ENCODE measurements at places on chromosomes 5 and 9.

- no peak for DNase-seq
Observed at GRCh38 chr5:90968319-90968718, 409.7 kb downstream of the ADGRV1 start.

DNA sequence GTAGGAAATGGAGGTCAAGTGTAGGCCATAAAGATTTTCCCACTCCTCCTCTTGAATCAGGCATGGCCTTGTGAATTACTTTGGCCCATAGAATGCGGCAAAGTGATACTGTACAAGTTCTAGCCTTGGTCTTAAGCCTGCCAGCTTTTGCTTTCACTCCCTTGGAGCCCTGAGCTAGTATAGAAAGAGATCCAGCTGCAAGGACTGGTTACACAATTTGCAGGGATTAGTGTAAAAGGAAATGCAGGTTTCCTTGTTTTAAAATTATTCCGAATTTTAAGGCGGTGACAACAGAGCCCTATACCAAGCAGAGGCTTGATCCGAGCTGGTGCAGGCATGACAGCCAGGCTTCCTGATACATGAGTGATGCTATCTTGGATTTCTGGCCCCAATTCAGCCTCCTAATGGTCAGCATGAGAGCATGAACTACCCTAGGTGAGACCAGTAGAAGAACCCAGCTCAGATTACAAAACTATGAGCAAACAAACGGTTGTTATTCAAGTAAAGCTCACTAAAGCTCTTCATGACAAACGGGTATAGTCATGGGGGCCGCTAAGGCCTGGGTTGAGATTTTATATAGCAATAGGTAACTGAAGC, 257.9 kb downstream of the DOCK8 start:
- DNase-seq: no peak

DNA sequence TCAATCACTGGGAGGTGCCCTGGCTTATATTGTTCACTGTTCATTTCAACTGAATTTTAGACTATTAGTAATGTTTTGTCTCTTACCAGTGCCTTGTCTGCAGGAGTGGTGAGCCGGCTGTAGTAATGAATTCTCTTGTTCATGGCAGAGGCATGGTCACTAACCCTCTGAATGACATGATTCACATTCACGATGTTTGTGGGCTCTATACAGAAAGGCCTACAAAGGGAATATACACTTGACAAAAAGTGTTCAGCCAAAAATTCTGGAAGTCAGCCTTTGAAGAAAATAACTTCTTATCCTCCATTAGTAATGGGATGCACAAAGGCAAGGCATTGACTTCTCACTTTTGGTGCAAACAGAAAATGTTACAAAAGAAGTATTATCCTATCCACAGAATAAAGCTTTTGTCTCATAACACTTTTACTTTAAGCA, 39.6 kb downstream of the SLC38A9 start:
- DNase-seq: no peak

GRCh38 chr9:130311408-130312140, 46.0 kb downstream of the HMCN2 start:
- no peak for DNase-seq

- DNase-seq: no peak
Observed at GRCh38 chr5:126503602-126504104, 80.4 kb downstream of the GRAMD2B start.

GRCh38 chr9:122816163-122816867, 12.1 kb downstream of the PDCL start:
- no peak for DNase-seq

GRCh38 chr9:91714020-91714806, 235.8 kb downstream of the ROR2 start:
- no peak for DNase-seq

DNA sequence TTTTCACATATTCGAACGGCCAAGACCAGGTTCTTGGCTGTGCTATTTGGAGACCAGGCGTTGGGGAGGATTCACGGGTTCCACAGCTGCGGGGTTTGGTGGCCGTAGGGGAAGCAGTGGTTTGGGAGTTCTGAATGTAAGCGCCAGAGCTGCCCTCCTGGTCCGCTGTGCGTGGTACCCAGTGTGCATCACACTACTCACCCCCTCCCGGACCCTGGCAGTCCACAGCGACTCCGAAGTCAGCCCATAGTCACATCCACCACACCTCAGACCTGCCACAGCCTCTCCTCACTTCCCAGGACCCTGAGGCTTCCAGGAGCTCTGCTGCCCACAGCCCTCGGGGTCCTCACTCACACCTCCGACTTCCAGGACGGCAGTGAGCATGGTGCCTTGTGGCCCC, 26.8 kb downstream of the AMBP start:
- DNase-seq: no peak

GRCh38 chr9:38318759-38319495, 73.6 kb upstream of the ALDH1B1 start:
- DNase-seq: no peak

Data from hepatic stellate cell (primary cell).